ENCODE measurements at places on chromosomes 16 and 17. TPM values are rescaled to one million over a fixed set of nuclear protein-coding genes. Genes with fewer than 3 reads are reported as not detected.

Gene USP6
- total RNA-seq = not detected

GRCh38 chr17:13520899-13521572 is 80.7 kb downstream of the HS3ST3A1 start:
- peak; percentile 98 for DNase-seq
- no peaks in the 10 kb centered on the region for H3K36me3 ChIP-seq
- H3K27me3 ChIP-seq = no peaks in the 10 kb centered on the region
- H3K4me3 ChIP-seq = no peak overlapping the region

GRCh38 chr17:16913463-16913862 is 58.5 kb downstream of the TNFRSF13B start:
- H3K36me3 ChIP-seq = no peaks in the 10 kb centered on the region
- H3K4me1 ChIP-seq = no peaks in the 10 kb centered on the region
- no peak overlapping the region for H3K27ac ChIP-seq

Gene ARHGAP27
- 3.3 TPM for total RNA-seq

Gene KRTAP9-2
- not detected for total RNA-seq

- no peaks in the 10 kb centered on the region for H3K36me3 ChIP-seq
- no peak overlapping the region for H3K27ac ChIP-seq
- H3K4me1 ChIP-seq = no peaks in the 10 kb centered on the region
- DNase-seq = no peak
- H3K4me3 ChIP-seq = no peak overlapping the region
These were observed 28.9 kb downstream of the TANC2 start for GRCh38 chr17:62994931-62995330.

Gene KIFC3
- total RNA-seq = 44.9 TPM

Gene CX3CL1
- not detected for total RNA-seq

Gene ANKRD40CL
- not detected for total RNA-seq
